Fibroblast of skin of left quadriceps (primary cell): ENCODE measurements at places on chromosomes 2 and 18.

DNA sequence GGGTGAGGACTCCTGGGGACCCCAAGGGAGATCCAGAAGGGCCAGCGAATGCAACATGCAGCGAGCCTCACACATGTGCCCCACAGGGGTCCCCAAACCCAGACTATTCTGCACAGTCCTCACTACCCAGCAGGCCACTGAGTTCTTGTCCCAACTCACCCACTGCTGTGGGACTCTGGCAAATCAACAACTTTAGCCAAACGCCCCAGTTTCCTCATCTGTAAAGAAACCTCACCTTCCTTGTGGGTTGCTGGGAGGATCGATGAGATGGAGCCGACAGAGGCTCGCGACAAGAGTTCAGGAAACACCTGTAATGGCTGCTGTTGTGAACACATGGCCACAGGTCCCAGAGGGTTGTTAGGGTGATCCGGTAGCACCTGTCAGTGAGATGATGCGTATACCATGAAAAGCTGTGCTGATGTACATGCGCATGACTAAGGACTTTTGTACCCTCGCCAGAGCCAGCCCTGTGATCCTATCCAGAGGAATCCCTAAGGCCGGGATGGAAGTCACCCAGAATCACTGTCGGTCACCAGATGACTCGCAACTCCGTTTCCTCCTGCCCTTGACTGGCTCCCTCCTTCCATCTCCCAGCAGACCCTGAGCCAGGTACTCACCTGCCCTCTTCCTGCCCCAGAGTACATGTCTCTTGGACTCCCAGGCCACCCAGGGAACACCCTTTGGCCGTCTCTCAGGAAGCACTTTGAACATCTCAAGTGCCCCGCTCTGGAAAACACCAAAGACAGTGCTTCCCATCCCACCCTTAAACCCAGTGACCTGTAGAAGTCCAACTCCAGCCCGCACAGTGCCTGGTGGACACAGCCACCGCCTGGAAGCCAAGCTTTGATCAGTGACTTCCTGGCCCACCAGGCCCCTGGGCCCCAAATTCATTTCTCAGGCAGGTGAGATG, 103.3 kb upstream of the ID2 start:
- no peak for DNase-seq

- no peak for DNase-seq
Observed at GRCh38 chr2:88656690-88657089, 29.4 kb upstream of the EIF2AK3 start.

- DNase-seq: peak; percentile 60
Observed at GRCh38 chr2:17373741-17374140, 144.5 kb downstream of the RAD51AP2 start.

DNA sequence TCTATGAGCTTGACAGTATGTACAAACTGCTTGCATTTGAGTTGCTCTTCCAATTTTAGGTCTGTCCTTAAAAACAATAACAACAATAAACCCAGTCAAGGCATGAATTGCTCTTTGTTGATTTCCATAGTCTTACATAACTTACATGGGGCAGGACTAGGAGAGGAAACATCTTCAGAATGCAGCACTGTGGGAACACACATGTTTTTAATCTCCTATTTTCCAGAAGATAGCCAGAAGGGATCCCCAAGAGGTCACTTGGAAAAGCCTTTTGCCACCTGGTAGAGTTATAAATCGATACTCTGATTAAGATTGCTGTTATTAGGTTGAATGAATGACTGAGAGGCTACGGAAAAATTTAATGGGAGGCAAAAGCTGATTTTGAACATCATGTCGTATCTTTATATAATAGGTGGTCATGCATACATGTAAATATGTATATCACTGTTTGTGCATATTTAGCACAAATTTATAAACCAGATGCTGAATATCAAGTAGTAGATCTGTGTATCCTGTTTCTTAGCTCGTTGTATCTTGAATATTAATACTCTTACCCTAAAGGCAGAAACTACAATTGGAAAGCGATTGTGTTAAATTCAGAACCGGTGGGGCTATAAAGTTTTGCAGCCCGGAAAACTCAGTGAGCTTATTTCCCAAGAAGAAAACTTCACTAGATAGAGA, 479.4 kb upstream of the TCF4 start:
- DNase-seq: peak; percentile 43

DNA sequence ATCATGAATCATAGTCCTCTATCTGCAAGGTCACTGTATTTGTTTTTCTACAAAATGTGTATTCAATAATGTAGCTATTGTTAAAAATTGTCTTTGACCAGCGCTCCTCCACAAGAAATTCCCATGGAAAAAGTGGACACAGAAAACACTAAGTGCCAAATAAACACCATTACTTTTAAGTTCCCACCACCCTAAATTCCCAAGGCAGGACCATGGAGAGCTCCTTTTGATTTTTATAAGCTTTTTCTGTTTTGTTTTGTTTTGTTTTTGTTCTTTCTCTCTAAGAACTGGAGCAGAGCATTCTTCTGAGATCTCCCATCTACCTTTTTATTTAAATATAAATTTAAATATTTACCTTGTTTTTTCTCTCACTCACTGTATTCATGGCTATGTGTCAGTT, 44.5 kb downstream of the LRATD1 start:
- no peak for DNase-seq

DNA sequence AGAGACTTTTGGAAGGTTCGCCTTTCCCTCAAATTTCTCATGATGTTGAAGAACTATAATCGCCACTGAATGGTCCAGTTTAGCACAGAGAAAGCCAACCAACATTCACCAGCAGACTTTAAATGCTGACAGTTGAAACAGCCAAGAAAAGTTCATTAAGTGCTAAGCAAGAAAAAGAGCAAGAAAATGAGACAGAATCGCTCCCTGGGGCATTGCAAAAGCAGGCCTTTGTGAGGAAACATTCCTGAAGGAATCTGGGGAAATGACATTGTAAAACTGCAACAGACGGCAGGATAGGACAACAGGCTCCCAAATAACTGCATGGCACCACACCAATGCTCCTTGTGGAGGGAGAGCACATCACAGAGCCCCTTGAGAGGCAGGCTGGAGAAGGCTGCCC, 269.3 kb upstream of the ID2 start:
- DNase-seq: peak; percentile 66

GRCh38 chr2:1610096-1610485, 134.2 kb downstream of the PXDN start:
- DNase-seq: no peak

DNA sequence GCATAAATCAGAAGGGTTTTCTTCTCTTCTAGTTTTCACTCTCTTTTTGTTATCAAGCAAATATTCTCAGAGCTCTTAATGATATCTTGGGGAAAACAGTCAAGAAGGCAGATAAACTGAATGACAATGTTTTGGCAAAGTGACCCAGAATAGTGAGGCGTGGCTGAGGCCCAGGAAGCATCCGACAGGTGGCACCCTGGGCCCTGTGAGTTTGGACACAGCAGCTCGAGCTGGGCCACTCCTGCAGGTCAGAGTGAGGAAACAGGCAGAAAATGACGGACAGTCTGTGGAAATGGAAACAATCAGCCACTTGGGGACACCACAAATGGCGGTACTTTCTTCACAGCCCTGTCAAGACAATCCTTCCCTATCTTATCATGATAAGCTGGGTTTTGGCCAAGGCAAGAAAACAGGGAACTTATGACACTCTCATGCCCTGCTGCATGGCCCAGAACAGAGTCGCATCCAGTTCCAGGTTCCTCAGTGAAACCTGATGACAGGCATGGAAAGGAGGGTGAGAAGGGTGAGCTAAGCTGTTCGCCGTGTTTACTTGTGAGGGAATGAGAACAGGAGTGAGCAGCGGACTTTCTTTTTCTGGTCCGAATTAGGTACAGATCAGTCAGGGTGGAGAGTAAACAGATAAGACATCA, 32.1 kb downstream of the MRPL44 start:
- no peak for DNase-seq

GRCh38 chr2:158805936-158806335, 10.8 kb downstream of the DAPL1 start:
- no peak for DNase-seq

DNA sequence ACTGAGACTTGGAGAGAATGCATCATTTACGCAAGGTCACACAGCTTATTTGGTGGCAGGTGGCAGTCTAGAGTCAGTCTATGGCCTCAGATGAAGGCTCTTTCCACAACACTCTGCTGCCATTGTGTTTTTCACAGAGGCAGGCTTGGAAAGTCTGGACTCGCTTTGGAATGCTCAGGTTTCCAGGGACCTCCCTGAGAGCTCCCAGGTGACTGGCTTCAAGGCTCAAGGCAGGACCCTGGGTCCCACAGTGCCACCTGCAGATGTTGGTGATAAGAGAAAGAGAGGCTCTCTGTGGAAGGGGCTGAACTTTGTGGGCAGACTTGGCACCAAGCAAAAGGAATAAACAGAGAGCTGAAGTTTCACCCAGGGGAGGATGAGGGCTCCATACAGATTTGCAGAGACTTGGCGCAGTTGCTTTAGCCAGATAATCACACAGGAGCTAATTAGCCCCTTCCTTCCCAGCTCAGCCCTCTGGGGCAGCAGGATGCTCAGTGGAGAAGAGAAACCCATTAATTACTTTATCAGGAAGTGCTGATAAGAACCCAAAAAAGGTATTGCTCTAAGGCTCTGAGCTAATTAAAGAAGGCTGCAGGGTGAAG, 103.5 kb downstream of the LBH start:
- no peak for DNase-seq

- no peak for DNase-seq
Observed at GRCh38 chr2:7765236-7765635, 848.0 kb downstream of the RNF144A start.
